Activated T-cell treated with anti-CD3 and anti-CD28 coated beads, Interleukin-2, amount 50 U/mL, for 72 hours (primary cell): ENCODE measurements at places on chromosomes 2 and 18. TPM values are rescaled to one million over a fixed set of nuclear protein-coding genes. Genes with fewer than 3 reads are reported as not detected.

ADGRF3 gene
- total RNA-seq = 4.8 TPM

DNA sequence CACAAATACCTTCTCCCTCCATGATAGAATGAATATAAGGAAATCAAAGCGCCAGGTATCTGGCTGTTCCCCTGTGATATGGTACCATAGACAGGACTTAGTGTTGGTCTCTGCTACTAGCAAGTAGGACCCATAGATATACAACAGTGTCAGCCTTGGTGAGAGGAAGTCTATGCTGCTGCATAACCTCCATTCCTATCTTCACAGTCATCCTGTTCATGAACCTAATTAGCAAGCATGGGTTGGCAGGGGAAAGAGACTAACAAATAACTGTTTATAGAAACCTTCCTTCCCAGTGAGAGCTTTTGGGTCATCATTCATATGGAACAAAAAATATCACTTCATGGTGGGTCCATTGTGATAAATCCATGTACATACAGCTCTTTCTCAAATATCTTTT lies 188.9 kb upstream of the FAM98A start:
- H3K27me3 ChIP-seq = no peaks in the 10 kb centered on the region
- no peak overlapping the region for H3K4me3 ChIP-seq
- H3K27ac ChIP-seq = no peak overlapping the region
- H3K4me1 ChIP-seq = no peaks in the 10 kb centered on the region
- DNase-seq = no peak
- H3K36me3 ChIP-seq = no peaks in the 10 kb centered on the region

DNA sequence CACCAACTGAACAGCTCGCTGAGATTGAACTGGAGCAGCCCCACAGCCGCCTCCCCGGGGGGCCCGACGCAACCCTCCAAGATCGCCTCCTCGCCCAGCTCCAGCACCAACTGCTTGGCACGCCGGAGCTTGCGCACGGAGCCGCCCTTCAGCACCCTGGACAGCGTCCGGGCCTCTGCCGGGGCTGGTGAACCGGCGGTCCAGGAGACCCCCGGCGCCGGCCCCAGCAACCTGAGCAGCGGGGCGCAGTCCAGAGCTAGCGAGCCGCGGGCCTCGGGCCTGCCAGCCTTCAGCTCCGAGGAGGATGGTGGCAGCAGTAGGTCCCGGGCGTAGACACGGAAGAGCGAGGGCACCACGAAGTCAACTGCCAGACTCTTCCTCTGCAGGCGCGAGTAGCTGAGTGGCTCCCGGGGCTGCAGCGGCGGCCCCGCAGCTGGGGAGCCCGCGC lies 1.2 kb downstream of the ALK start:
- peaks cover 5% of the 10 kb centered on the region for H3K4me1 ChIP-seq
- no peak overlapping the region for H3K4me3 ChIP-seq
- no peak overlapping the region for H3K27ac ChIP-seq

- H3K27me3 ChIP-seq = no peaks in the 10 kb centered on the region
- H3K4me1 ChIP-seq = no peaks in the 10 kb centered on the region
- DNase-seq = no peak
- no peak overlapping the region for H3K4me3 ChIP-seq
- no peak overlapping the region for H3K27ac ChIP-seq
- H3K36me3 ChIP-seq = no peaks in the 10 kb centered on the region
Observed at GRCh38 chr18:32422201-32422600, 48.5 kb downstream of the GAREM1 start.

CROCC2 gene
- not detected for total RNA-seq

BCL2L11 gene
- total RNA-seq = 36.0 TPM

- no peaks in the 10 kb centered on the region for H3K27me3 ChIP-seq
- H3K4me1 ChIP-seq = peaks cover 30% of the 10 kb centered on the region
Observed at GRCh38 chr2:112812318-112813267, 24.0 kb downstream of the IL1B start.

- DNase-seq = no peak
- H3K4me3 ChIP-seq = no peak overlapping the region
Observed at GRCh38 chr18:60180671-60181070, 191.9 kb downstream of the MC4R start.
